ENCODE measurements at places on chromosomes 7 and 10.

GRCh38 chr10:11193001-11193551, 175.4 kb downstream of the CELF2 start:
- no peak for DNase-seq

- DNase-seq: no peak
Observed at GRCh38 chr10:131155876-131156230, 155.7 kb downstream of the TCERG1L start.

GRCh38 chr7:2471396-2471795, 4.8 kb downstream of the GRIFIN start:
- DNase-seq: no peak

GRCh38 chr7:1152492-1152891, 7.5 kb downstream of the ZFAND2A start:
- no peak for DNase-seq

DNA sequence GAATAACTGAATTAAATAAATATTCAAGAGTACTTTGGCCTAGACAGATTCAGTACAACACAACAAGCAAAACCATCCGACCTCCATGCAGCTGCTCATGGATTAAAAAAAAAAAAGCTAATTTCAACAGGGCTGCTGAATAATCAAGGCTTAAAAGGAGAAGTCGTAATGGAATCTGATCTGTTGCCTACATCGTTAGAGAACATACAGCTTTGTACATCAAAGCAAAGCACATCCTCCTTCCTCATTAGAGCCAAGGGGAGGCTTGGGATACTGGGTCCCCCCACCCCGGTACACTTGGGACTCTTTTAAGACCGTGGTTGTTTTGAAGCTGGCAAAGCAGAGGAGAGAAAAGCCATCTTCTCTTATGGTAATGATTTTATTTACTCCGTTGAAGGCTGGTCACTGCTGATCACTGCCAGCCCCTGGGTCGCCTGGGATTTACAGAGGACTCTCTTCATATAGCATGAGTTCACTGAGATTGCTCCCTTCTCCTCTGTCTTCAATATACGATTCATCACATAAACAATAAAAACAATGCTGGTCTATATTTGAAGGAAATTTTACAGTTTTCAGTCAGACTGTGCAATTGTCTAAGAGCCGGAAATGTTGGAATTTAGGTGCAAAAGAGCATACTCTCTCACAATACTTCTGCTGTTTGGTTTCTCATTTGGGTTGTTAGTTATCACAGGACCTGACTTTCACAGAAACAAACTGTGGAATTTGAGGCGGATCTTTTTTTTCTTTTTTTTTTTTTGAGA, 148.8 kb downstream of the FAM107B start:
- no peak for DNase-seq

GRCh38 chr10:132813560-132814468, 27.9 kb upstream of the NKX6-2 start:
- DNase-seq: no peak

DNA sequence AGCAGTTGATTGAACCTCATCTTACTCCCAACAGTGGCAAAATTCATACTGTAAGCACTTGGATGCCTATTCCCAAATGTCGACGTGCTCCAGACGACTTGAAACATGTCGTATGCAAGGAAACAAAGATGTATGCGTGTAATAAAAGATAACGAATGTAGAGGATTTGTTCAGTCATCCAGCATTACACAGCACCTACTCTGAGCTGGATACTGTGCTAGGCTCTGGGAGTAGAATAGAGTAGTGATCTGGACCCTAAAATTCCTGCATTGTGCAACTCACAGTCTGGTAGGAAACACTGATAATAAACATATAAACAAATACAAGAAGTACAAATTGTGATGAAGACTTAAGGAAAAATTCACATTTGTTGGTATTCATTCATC, 5.6 kb upstream of the TBX20 start:
- no peak for DNase-seq

GRCh38 chr7:34675749-34676374, 17.8 kb downstream of the NPSR1 start:
- DNase-seq: no peak

GRCh38 chr7:69880840-69881239, 282.6 kb downstream of the AUTS2 start:
- DNase-seq: peak; percentile 98

DNA sequence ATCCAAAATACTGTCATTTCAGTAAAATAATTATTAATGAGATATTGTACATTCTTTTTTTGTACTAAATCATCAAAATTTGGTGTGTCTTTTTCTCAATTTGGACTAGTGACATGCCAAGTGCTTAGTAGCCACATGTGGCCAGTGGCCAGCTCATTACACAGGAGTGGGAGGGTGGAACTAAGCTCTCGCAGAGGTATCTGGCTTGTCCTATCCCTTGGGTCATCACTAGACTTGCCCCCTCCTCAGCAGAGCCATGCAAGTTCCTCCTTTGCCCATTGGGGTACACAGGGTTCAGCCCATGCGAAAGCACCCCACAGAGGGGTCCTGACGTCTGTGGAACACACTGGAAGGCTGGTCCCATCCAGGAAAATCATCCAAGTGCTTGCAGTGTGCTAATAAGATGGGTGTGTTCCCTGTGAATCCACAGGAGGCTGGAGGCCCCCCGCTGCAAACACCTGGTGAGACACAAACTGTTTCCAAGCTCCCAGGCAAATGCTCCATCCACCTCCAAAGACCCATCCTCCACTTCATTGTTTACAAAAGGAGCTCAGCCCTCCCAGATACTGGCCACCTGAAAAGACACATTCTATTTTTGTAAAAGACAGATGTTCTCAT, 1.3 kb downstream of the ARHGAP22 start:
- DNase-seq: no peak

DNA sequence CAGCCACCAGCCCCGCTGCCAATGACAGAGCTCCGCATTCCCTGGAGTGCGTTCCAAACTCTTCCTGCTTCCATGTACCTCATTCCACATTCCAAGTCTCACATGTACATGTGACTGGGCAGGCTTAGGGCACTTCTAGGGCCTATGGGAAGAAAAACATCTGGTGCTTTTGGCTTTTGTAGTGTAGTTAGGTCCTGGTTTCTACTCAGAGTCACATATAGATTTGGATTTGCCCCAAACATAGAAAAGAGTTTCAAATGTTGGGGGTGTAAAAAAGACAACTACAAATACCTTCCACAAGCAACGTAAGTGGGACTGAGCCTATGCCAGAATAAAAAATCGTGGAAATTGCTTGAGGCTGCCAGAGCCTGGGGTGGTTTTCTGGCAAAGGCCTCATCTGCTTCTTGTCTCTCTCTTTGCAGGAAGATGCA, 84.1 kb downstream of the ZNF467 start:
- DNase-seq: no peak

DNA sequence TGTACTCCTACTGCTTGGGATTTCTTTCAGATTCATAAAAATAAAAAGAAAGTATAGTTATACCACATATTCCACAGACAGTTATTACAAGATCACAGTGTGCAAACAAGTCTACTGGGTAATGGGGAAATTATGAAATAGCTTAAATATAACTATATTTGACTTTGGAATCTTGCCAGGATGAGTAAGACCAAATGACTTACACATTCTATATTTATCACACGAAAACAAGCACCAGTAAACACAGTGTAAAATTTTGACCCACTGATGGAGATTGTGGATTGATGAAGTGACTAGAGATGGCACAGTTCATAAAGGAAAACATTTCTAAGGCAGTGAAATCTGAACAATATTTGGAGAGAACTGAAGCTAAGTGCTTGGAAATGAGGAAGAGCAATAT, 339.7 kb downstream of the THSD7A start:
- DNase-seq: no peak

GRCh38 chr7:30694218-30694745, 12.0 kb upstream of the CRHR2 start:
- no peak for DNase-seq

GRCh38 chr7:148336411-148336810, 254.2 kb upstream of the C7orf33 start:
- no peak for DNase-seq

DNA sequence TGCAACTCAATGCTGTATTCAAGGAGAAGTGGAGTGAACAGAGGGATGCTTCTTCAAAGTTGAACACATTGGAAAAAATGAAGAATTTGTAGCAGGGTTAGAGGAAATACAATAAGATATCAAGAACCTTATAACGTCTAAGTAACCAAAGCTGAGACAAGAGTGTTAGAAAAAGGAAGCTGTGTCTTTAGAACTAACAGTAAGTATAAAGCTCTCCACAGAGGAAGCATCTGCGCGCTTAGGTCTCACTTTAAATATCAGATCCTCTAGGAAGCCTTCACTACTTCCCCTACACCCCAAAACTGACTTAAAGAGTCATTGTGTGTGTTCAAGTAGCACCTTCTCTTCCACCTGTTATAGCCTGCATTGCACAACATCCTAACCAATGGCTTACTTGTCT, 43.0 kb downstream of the CH25H start:
- no peak for DNase-seq

- no peak for DNase-seq
Observed at GRCh38 chr10:126014309-126014708, 117.9 kb downstream of the FANK1 start.

DNA sequence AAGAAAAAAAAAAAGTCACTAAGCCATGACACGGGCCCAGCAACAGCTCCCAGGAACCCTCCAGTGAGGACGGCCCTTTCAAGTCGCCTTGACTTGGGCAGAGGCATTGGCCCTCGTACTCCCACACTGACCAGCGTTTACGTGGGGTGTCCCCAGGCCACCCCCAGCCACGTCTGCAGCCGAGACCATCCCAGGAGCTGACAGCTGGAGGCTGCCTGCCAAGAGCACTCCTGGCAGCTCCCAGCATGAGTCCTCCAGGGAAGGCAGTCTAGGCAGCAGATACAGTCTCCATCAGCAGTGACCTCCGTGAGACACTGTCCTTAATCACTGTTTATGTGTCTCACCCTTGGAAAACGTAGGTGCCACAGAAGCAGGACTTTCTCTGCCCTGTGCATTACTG, 86.5 kb downstream of the PROSER2 start:
- DNase-seq: no peak

GRCh38 chr10:10794791-10795191, 222.9 kb upstream of the CELF2 start:
- DNase-seq: no peak

- no peak for DNase-seq
Observed at GRCh38 chr10:52644373-52645186, 128.0 kb downstream of the MBL2 start.

- DNase-seq: no peak
Observed at GRCh38 chr7:1856161-1856887, 186.2 kb downstream of the ELFN1 start.

DNA sequence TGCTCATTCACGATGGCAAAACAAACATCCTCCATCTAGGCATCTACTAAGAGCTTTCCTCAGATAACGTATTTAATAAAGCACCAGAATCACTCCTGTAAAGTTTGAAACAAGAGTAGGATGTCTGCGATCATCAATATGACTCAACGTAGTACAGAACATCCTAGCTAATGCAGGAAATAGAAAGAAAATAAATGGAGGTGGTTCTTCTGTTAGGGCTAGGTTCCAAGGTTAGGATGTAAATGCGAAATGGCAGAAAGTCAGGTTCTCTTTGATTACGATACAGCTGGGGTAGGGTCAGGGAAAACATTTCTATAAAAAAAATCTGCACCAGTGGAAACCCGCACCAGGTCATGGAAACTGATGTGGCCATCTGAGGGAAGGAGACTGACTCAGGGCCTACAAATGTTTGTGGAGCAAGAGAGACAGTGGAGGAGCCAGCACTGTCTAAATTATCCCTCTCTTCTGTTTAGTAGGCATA, 29.1 kb downstream of the CCDC6 start:
- no peak for DNase-seq

DNA sequence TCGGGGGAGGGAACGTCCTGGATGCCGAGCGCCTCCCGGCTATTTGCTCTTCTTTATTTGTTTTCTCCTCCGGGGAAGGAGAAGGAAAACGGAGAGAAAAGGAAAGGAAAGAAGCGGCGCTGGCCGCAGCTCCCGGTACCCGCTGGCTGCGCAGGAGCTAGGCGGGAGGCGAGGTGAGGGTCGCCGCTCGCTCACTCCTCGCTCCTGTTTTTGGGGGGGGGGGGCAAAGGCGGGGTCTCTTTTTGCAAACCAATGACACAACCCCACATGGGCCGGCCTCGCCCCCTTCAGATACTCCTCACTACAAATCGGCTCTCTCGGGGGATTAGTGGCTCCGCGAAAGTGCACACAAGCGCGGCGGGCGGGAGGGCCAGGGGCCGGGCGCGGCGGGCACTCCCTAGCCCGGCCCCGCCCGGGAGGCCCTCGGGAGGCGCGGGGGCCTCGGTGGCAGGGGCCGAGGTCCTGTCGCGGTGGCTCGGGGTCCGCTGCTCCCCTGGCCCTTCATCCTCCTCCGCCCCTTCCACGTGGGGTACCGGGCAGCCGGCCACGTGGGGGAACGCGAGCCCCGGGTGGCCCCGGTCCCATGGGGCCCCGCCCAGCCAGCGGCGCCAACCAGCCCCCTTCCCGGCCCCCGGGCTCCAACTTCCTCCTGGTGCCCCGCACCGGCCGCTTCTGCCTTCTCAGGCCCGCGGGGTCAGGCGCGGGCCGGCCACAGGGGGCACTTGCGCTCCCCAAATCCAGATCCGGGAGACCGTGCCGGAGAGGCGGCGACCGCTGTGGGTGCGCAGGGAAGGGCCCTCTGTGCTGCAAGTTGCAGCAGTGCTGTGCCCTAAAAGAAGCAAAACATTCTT, 718 bp upstream of the CTBP2 start:
- no peak for DNase-seq

- DNase-seq: no peak
Observed at GRCh38 chr10:94641480-94641879, 42.0 kb upstream of the CYP2C18 start.

- no peak for DNase-seq
Observed at GRCh38 chr7:114715907-114716306, 206.0 kb upstream of the MDFIC start.

GRCh38 chr10:128416231-128416630, 290.0 kb upstream of the MKI67 start:
- no peak for DNase-seq

- DNase-seq: no peak
Observed at GRCh38 chr10:7117806-7118674, 292.8 kb downstream of the SFMBT2 start.

GRCh38 chr7:22231141-22231540, 125.8 kb downstream of the RAPGEF5 start:
- no peak for DNase-seq

DNA sequence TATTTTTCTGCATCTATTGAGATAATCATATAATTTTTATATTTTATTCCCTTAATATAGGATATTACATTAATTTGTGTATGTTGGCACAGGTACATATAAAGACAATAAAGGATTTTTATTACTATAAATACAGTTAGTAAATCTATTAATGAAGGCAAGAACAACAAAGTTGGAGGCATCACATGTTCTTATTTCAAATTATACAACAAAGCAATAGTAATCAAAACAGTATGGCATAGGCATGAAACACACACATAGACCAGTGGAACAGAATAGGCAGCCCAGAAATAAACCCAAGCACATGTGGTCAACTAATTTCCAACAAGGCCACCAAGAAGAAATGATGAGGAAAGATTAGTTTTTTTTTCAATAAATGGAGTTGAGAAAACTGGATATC, 11.2 kb downstream of the TFPI2 start:
- DNase-seq: no peak

- no peak for DNase-seq
Observed at GRCh38 chr7:41711283-41712064, 8.6 kb upstream of the INHBA start.
